ENCODE measurements at places on chromosomes 12 and 14.

DNA sequence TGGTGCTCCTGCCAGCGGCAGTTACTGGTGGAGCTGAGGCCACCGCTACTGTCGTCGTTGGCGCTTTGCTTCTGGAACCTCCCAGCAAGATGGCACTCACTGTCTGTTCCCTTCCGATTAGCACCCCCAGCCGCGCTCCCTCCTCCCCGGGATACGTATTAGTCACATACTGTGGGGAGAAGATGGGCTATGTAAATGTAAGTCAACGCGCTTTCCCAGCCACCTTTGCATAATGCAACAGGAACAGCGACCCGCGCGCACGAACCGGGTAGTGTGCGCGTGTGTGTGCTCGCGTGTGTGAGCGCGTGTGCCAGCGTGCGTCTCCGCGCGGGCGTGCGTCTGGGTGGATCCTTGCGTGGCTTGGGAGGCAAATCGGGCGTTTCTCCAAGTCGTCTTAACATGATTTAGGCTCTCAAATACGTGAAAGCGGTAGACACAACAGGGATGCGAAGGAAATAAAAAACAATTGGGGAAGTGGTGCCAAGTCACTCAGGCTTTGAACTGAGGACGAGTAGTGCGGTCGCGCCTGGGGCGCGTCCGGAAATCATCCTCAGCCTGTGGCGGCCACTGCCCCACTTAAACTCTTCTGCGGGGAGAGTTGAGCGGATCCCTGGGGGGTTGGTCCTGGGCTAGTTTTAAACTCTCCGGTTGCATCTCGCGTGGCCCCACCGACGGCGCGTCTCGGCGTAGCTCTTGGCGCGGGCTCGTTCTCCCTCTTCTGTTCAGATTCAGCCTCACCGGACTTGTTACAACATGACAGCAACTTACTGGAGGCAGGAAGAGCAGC lies 1.8 kb downstream of the FLRT2 start:
- no peak for DNase-seq

GRCh38 chr14:71675900-71676287 lies 256.3 kb upstream of the RGS6 start:
- DNase-seq = no peak

- DNase-seq = no peak
Observed at GRCh38 chr12:12892681-12893141, 1.3 kb downstream of the GPRC5A start.

- no peak for DNase-seq
Observed at GRCh38 chr14:60865378-60866127, 115.3 kb downstream of the TRMT5 start.

DNA sequence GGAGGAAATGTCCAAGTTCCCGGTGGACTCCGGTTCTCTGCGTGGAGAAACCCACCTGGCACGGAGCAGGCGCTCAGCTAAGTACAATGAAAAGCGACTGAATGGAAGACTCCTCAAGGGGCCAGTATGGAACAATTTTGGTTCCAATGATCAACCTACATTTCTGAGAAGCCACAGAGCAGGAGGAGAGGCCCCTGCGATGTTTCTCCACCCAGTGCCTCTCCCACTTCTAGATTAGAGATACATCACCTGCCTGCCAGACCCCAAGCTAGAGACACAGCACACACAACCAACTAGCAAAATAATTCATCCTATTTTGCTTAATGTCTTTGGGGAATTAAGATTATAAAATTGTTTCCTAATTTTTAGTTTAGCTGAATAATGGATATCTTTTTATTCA lies 38.8 kb downstream of the ATG14 start:
- no peak for DNase-seq
